Lung (tissue), 17 donors: ENCODE measurements at places on chromosomes 11 and 22. TPM values are rescaled to one million over a fixed set of nuclear protein-coding genes. Genes with fewer than 3 reads are reported as not detected.

Gene ASPHD2
- 1.4 TPM for total RNA-seq

GRCh38 chr11:43997022-43997660 lies 50.6 kb upstream of the ACCSL start:
- no peak for DNase-seq

DNA sequence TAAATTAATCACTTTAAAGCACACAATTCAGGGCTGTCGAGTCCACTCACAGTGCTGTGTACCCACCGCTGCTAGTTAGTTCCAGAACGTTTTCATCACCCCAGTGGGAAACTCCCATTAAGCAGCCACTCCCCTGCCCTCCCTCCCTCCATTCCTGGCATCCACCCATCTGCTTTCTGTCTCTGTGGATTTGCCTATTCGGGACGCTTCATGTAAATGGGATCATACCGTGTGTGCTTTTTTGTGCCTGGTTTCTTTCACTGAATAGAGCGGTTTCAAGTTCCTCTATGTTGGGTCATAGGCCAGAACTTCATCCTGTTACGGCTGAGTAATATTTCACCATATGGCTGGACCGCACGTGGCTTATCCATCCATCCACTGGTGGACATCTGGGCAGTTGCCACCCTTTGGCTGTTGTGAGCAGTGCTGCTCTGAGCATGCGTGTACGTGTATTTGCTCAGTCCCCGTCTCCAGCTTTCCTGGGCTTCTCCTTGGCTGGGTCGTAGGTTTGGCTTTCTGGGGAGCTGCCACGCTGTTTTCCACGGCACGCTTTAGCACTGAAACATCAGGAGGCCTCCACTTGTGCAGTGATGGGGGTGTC lies 30.1 kb downstream of the ARHGAP8 start:
- DNase-seq, result peak; percentile 50

- DNase-seq, result no peak
Observed at GRCh38 chr11:45968901-45969300, 46.4 kb downstream of the LARGE2 start.

- no peak for DNase-seq
Observed at GRCh38 chr22:26806445-26807175, 149.2 kb downstream of the MIAT start.

DNA sequence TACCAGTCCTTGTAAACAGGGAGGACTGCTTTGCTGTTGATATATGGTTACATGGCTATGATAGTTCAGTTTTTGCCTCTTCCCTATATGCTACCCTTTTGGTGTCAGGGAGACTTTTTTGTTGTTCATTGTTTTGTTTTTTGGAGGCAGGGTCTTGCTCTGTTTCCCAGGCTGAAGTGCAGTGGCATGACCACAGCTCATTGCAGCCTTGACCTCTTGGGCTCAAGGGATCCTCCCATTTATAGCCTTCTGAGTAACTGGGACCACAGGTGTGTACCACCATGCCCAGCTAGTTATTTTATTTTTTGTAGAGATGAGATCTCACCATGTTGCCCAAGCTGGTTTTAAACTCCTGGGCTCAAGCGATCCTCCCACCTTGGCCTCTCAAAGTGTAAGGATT lies 38.6 kb upstream of the SPTBN2 start:
- DNase-seq, result no peak

GRCh38 chr11:27573024-27573423 lies 66.5 kb upstream of the LIN7C start:
- DNase-seq, result no peak

Gene MS4A8
- 34.1 TPM for total RNA-seq

GRCh38 chr11:92162776-92163175 lies 61.8 kb upstream of the FAT3 start:
- DNase-seq, result peak; percentile 86
